ENCODE measurements at places on chromosomes 5 and 9. TPM values are rescaled to one million over a fixed set of nuclear protein-coding genes. Genes with fewer than 3 reads are reported as not detected.

Gene SLCO6A1
- 30.1 TPM for total RNA-seq

Gene INSL6
- 45.4 TPM for total RNA-seq

- H3K27me3 ChIP-seq: no peaks in the 10 kb centered on the region
- DNase-seq: no peak
- H3K36me3 ChIP-seq: no peaks in the 10 kb centered on the region
- H3K4me1 ChIP-seq: peaks cover 7% of the 10 kb centered on the region
- no peak overlapping the region for H3K4me3 ChIP-seq
Measured at GRCh38 chr5:56516441-56516840, 283.3 kb upstream of the ANKRD55 start.

DNA sequence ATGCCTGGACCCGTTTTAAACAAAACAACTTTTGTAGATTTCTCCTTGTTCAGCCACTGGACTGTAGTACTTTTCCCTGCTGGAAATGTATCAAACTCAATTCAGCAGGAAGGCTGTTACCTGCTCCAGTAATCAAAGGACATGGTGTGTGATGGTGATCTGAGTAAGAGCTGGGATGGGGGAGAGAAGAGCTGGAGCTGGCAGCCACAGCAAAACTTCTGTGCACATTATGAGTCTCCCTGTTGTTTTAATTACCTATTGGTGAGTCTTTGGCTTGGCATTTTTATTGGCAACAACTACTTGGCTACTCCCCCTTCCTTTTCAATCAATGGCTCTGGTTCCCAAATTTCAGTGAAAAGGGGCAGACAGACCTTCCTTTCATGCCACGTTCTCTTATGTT is 9.7 kb downstream of the NREP start:
- H3K27ac ChIP-seq: no peak overlapping the region
- H3K36me3 ChIP-seq: no peaks in the 10 kb centered on the region
- DNase-seq: no peak
- no peaks in the 10 kb centered on the region for H3K4me1 ChIP-seq
- H3K27me3 ChIP-seq: no peaks in the 10 kb centered on the region
- no peak overlapping the region for H3K4me3 ChIP-seq

- no peak for DNase-seq
- H3K36me3 ChIP-seq: no peaks in the 10 kb centered on the region
- H3K27me3 ChIP-seq: no peaks in the 10 kb centered on the region
- H3K27ac ChIP-seq: no peak overlapping the region
- H3K4me1 ChIP-seq: no peaks in the 10 kb centered on the region
- no peak overlapping the region for H3K4me3 ChIP-seq
Measured at GRCh38 chr5:159669559-159669958, 246.7 kb upstream of the ADRA1B start.

DNA sequence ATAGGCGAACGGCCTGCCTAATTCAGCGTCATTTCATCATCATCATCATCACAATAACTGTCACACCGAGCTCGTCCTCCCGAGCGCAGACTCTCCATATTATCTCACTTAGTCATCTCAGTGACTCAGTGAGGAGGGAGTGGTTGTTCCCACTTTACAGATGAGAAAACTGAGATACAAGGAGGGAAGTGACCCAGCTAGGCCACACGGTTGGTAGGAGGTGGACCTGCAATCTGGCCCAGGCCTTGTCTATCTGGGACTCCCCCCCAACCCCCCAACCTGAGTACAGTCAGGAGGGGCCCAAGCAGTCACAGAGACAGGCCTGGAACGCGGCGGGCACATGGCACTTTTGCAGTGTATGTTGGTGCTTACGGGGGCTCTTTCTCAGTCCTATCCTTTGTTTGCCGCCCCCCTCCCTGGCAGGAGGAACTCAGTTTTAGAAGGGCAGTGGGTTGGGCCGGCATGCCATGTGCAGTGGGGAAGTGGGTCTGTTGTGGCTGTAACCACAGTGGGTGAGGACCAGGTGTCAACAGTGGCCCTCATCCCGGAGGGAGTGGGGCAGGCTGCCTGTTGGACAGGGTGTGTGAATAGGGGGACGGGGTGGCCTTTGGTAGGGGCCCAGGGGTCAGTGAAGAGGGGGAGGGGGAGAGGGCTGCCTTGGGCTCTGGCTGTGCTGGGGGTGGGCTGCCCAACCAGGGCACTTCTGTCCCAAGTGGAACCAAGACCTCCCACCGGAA is 1.7 kb upstream of the RXRA start:
- H3K27ac ChIP-seq: peak overlapping the region; percentile 95
- H3K4me3 ChIP-seq: peak overlapping the region; percentile 74
- no peaks in the 10 kb centered on the region for H3K36me3 ChIP-seq
- H3K4me1 ChIP-seq: peaks cover 41% of the 10 kb centered on the region
- H3K27me3 ChIP-seq: no peaks in the 10 kb centered on the region

- H3K4me3 ChIP-seq: no peak overlapping the region
- no peak overlapping the region for H3K27ac ChIP-seq
- H3K36me3 ChIP-seq: no peaks in the 10 kb centered on the region
- DNase-seq: no peak
- no peaks in the 10 kb centered on the region for H3K27me3 ChIP-seq
Measured at GRCh38 chr5:83378624-83379289, 92.8 kb upstream of the VCAN start.

GRCh38 chr5:43255704-43256103 is 57.5 kb downstream of the HMGCS1 start:
- H3K27me3 ChIP-seq: no peaks in the 10 kb centered on the region
- no peak for DNase-seq
- H3K36me3 ChIP-seq: no peaks in the 10 kb centered on the region
- no peaks in the 10 kb centered on the region for H3K4me1 ChIP-seq
- H3K27ac ChIP-seq: no peak overlapping the region
- no peak overlapping the region for H3K4me3 ChIP-seq

- no peaks in the 10 kb centered on the region for H3K36me3 ChIP-seq
- no peaks in the 10 kb centered on the region for H3K4me1 ChIP-seq
- H3K27me3 ChIP-seq: no peaks in the 10 kb centered on the region
- no peak for DNase-seq
- no peak overlapping the region for H3K4me3 ChIP-seq
- no peak overlapping the region for H3K27ac ChIP-seq
Measured at GRCh38 chr5:125961150-125961549, 462.1 kb upstream of the GRAMD2B start.

- no peak overlapping the region for H3K4me3 ChIP-seq
- DNase-seq: no peak
- H3K27ac ChIP-seq: no peak overlapping the region
- H3K36me3 ChIP-seq: no peaks in the 10 kb centered on the region
Measured at GRCh38 chr5:159409801-159410200, 79.5 kb upstream of the IL12B start.
